ENCODE measurements at places on chromosomes 7 and 10. TPM values are rescaled to one million over a fixed set of nuclear protein-coding genes. Genes with fewer than 3 reads are reported as not detected.

CYP2C18 gene
- total RNA-seq: 0.07 TPM

TUBB8 gene
- not detected for total RNA-seq

GDF2 gene
- total RNA-seq: not detected

TMEM176B gene
- 0.05 TPM for total RNA-seq

RELN gene
- 0.03 TPM for total RNA-seq

SPAG6 gene
- not detected for total RNA-seq

FXYD4 gene
- not detected for total RNA-seq

GPC2 gene
- total RNA-seq: 0.67 TPM

TEX47 gene
- not detected for total RNA-seq

PTCD1 gene
- 7.3 TPM for total RNA-seq

GPR22 gene
- not detected for total RNA-seq

KIAA1549 gene
- total RNA-seq: 7.8 TPM

ANKMY2 gene
- total RNA-seq: 15.4 TPM

CYP3A4 gene
- total RNA-seq: not detected

FBXO24 gene
- total RNA-seq: 0.14 TPM

C7orf57 gene
- 0.37 TPM for total RNA-seq

CABCOCO1 gene
- total RNA-seq: 0.54 TPM

CELF2 gene
- 0.02 TPM for total RNA-seq

GNGT1 gene
- not detected for total RNA-seq

CTAGE6 gene
- not detected for total RNA-seq

WDFY4 gene
- not detected for total RNA-seq

C10orf62 gene
- 0.12 TPM for total RNA-seq

All from A549 treated with CpdA at 1 μM for 4 hours (cell line).